ENCODE measurements at places on chromosomes 7 and 10.

DNA sequence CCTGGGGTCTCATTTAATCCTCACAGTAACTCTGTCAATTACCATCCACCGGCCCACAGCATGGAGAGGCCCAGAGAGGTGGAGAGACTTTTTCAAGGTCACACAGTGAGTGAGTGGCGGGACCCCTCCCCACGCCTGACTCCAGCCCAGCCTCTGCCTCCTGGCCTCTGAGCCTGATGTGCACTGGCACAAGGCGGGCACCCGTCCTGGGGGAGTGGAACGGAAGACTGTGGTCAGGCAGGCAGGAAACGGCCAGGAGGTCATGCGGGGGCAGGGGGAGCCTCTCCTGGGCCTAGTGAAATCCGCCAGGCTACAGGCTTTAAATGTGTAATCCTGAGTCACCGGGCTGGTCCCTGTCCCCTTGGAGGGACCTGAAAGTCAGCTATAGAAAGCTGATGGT lies 32.2 kb downstream of the ZCCHC24 start:
- DNase-seq: no peak

DNA sequence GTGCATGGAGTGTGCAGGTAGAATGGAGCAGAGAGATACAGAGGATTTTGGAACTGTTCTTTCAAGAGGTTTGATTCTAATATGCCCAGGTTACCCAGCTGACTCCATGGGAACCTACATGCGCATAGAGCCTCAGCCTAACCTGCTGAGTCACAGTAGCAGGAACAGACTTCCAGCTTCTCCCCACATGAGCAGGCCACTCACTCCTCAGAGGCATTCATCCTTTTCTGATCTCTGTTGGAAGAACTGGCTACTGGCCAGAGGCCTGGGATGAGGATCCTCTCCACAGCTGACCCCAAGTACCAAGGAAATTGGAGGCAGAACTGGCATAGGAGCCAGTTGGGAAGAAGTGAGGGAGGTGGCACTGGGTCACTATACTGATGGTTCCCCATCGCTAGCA lies 17.9 kb upstream of the CCSER2 start:
- no peak for DNase-seq

- DNase-seq: no peak
Measured at GRCh38 chr7:137017221-137017620, 148.8 kb downstream of the CHRM2 start.

GRCh38 chr10:130558746-130559546 lies 422.8 kb downstream of the GLRX3 start:
- no peak for DNase-seq

- no peak for DNase-seq
Measured at GRCh38 chr7:53110425-53110824, 75.0 kb downstream of the POM121L12 start.

- no peak for DNase-seq
Measured at GRCh38 chr7:151113344-151114150, 27.3 kb downstream of the AGAP3 start.

DNA sequence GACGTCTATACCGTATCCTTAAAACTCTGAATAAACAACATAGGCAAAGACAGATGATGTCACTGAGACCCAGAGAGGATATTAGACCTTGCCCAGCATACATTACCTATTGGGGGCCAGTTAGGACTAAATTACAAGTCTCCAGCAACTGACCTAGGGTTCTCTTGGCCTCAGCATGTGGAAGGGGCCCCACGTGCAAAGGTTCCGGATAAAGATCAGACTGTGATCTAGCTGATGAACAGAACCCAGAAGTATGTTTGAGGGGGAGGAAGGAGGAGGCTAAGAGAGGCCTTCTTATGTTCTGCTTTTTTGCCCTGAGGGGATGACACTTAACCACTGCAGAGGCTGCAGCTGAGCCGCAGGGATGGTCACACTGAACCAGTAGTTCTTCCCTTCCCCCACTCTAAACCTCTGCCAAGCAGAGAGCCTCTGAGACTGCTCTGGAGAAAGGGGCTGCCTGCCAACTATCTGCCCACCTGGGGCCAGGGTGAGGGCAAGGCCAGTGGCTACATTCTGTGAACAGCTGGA lies 24.0 kb upstream of the KMT2C start:
- no peak for DNase-seq

GRCh38 chr7:67738958-67739357 lies 742.3 kb downstream of the TYW1 start:
- no peak for DNase-seq
